Stimulated activated CD4-positive, alpha-beta T cell treated with anti-CD3 and anti-CD28 coated beads, Interleukin-15, amount 100 ng/mL, for 48 hours (primary cell): ENCODE measurements at places on chromosomes 4 and X.

- DNase-seq: no peak
These were observed 370.5 kb upstream of the HS3ST1 start for GRCh38 chr4:11799196-11799595.

GRCh38 chr4:100635899-100636298, 118.1 kb upstream of the EMCN start:
- no peak for DNase-seq

GRCh38 chr4:79528241-79528706, 120.2 kb upstream of the GK2 start:
- DNase-seq: no peak

- no peak for DNase-seq
These were observed 488.2 kb downstream of the GRID2 start for GRCh38 chr4:92791871-92792440.

- DNase-seq: no peak
These were observed 760 bp downstream of the TRMT2B start for GRCh38 chrX:101051153-101051548.

DNA sequence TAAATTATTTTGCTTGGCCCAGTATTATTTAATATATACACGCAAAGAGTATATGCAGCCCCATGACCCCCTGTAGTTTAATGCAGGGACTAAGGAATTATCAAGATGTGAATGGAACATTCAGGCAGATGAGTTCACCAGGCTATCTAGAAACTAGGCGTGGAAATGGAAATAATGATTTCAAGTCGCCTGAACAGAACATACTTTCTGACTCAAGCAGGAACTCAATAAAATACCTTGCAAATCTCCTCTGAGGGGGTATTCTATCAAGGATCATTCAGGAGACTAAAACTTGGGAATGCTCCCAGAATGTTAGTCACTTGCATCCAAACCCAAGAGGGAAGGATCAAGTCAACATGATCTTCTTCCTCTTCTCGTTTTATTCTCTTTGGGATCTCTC, 59.6 kb upstream of the RASSF6 start:
- no peak for DNase-seq

DNA sequence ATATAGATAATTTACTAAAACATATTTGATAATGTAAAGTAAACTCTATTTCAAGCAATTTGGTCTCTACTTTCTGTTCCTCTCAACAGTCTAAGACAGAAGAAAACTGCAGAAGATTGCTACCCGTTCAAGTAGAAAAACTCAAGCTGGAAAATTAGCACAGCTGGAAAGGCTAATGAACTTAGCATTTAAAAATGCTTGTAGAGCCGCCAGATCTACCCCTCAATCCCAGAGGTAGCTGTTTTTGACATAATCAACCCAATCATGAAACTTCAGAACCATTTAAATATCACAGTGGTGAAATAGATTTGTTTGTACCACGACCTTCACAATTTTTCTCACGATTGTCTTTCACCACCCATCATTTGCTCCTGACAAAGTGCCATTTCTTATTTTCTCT, 479.5 kb downstream of the SPRY1 start:
- no peak for DNase-seq

DNA sequence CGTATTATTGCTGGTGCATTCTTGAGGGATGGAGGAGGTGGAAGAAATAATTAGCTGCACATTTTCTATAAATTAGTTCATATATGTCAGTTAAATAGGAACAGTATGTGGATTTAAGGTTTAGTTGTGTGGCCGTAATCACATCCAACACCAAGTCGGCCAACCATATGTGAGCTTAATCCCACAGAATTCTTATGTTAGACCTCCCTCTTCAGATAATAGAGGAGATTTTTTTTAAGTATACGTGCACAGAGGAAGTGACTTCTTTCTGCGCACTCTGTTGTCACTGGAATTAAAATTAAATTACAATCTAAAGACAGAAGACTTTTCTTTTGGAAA, 2.1 kb downstream of the SEPTIN11 start:
- DNase-seq: no peak

- DNase-seq: no peak
These were observed 87.0 kb upstream of the FAT1 start for GRCh38 chr4:186810613-186811150.

DNA sequence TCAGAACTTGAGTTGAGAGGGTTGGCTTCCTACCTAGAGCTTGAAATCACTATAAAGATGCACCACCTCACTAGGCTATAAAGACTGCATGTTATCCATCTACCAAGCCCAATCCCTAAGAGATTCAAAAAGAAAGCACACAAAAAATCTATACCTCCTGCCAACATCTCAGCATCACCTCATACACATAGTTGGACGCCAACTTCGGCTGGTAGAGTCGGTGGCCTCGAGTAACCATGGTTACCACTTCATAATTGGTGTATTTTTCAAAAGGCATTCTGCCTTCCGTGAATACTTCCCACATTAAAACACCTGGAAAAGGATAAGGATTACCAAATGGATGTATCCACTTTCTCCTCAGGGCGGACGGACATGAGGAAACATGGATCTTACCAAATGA, 4.5 kb upstream of the TXK start:
- DNase-seq: no peak
